ENCODE measurements at places on chromosomes 5 and 9.

GRCh38 chr5:72366324-72366976 is 46.3 kb downstream of the PTCD2 start:
- peak; percentile 80 for DNase-seq

GRCh38 chr9:137650259-137650658 is 31.5 kb downstream of the EHMT1 start:
- no peak for DNase-seq

DNA sequence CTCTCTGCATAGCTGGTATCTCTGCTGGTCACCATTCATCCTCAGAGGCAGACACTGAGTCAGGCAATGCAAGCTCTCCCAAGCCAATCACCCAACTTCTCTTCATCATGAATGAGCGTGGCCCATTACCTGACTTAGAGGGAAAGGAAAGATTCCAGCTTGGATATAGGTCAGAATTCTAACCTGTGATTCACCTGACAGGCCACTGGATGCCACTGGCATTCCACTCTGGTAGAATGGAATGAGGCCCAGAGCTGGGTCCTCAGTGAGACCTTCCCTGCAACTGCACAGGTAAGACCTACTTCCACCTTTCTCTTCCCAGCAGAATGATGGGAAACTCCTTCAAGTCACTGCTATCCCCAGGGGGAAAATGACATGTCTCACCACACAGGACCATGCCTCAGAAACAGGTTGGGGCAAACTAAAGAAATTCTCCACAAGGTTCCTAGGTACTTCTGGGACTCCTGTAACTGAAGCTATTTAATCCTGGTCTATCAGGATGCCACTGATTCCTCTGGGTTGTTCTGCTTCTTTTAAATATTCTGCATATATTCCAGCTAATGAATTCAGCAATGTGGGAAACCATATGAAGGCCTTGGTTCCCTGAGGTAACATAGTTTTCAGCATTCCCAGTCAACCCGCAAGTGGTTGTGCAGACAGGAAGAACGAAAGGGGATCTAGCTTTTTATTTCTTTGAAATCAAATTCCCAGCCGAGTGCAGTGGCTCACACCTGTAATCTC is 62.0 kb downstream of the SUSD1 start:
- DNase-seq = no peak

- peak; percentile 85 for DNase-seq
Observed at GRCh38 chr5:72108202-72109061, 1.2 kb downstream of the MAP1B start.
